ENCODE measurements at places on chromosomes 5 and 9.
A peak's percentile ranks its signal among the peaks of the same experiment; 100 is the strongest.

DNA sequence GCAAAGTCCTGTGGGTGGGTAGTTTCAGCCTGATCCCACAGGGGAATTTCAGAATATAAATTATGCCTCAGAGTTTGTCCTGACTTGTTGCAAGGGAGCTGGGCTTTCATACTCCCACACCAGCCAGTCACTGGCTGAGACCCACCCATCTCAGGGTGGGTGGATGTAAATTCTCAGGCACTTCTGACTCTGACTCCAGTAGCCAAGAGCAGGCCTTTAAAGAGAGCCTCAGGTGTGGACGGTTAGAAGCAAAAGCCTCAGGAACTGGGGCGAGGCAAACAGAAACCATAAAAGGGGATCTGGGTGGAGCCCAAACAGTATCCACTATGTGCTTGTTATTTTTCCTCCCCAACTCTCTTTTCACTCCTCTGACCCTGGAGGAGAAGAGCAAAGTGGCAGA lies 28.6 kb upstream of the FBXW11 start:
- no peak for DNase-seq

DNA sequence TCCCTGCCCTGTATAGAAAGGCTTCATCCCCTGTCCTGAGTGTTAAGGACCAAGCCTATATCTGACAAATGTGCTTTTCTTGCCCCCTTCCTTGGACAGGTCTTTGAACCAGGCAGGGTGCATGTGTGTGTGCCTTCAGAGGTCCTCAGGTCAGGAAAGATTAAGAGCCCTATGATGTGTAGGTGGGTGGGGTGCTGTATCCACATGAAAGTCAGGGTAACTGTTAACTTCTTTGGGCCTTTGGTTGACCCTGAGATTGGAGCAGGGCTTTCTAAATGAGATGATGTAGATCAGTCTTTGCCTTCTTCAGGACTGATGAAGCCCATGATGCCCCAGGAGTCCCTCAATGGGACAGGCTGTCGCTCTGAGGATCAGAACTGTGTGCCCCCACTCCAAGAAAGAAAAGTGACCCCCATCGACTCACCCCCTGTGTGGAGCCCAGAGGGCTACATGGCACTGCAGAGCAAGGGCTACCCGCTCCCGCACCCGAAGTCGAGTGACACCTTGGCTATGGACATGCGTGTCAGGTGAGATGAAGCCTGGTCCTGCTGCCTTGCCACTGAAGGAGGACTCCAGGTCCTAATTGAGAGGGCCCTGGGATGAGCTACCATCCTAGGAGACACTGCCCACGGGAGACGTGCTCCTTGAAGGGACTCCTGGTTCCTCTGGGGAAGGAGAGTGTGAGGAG lies 29.4 kb upstream of the POMT1 start:
- DNase-seq = no peak

DNA sequence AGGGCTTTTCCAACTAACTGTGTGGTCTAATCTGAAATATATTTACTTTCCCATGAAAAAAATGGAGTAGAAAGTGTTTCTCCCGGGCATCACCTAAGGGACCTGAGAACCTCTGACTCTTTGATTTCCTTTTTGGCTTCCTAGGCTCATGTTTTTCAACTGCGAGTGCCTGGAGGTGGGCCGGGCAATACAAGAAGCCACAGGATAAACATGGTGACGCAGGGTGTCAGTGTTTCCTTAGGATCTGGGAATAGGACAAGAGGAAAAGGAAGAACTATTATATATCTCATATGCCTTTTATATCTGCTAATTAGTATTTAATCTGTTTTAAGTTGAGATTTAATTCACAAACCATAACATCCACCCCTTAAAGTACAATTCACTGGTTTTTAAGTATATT lies 11.4 kb upstream of the LECT2 start:
- no peak for DNase-seq

DNA sequence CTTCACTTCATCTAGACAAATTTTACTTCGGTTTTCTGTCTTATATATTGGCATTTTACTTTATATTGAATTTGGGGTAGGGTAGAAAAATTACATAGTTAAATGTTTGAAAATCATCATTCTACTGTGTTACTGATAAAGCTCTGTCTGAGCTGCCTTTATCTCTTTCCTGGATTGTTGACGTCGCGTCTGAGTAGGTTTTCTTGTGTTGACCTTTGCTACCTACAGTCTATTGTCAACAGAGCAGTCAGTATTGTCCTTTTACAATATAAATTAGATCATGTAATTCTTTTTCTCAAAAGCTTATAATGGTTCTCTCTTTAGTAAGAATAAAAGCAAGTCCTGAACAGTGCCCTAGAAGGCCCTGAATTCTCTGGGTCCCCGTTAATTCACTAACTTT lies 128.2 kb downstream of the HACD4 start:
- no peak for DNase-seq

DNA sequence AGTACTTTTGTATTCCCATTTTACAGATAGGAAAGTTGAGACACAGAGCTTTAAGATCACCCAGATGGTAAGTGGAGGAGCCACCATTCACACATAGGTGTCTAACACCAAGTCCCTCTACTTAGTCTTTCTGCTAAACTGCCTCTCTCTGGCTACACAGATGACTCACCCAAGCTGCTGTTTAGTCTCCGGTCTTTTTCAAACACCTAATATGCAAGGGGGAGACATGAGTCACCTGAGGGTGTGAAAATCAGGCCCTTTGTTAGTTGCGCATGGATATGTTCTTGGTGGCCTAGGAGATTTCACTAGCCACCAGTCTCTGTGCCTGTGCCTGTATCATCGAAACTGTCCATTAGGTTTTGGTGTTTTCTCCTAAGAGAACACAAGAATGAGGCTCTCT lies 117.8 kb downstream of the MAST4 start:
- no peak for DNase-seq

GRCh38 chr5:146633323-146633764 lies 117.4 kb upstream of the GPR151 start:
- no peak for DNase-seq

DNA sequence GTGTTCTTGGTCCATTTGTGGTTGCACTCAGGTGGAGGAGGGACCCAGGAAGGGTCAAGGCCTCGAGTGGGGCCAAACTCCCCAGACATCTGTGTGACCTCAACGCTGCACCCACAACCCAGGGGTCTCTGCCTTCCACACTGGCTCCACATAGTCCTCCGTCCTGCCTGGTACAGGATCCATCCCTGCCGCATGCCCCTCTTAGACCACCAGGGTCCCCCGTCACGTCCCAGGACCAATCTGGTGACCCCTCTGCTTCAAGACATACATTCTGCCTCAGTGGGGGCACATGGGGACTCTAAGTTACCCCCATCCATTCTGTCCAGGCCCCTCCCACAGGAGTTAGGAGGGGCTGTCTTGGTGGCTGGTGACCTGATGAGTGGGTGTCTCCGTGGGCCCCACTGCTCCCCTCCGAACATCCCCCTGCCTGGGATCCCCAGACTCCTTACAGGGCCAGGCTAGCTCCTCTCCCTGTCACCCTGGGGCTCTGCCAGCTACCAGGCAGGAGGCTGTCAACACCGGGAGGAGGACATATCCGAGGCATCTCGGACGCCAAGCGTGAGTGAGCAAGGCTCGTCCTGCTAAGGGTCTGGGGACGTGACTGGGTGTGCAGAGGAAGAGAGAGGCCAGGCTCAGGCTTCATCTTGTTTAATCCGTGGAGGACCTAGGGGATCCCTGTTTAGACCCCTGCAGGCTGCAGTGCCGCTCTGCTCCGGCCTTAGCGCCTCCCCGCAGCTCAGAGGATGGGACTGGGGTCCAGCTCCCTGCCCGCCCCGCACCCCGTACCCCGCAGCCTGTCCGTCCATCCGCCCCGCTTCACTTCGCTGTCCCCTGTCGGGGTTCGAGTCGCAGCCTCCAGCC lies 32.3 kb downstream of the TSPAN17 start:
- no peak for DNase-seq

- DNase-seq = no peak
Observed at GRCh38 chr5:54387659-54388232, 67.8 kb upstream of the HSPB3 start.

DNA sequence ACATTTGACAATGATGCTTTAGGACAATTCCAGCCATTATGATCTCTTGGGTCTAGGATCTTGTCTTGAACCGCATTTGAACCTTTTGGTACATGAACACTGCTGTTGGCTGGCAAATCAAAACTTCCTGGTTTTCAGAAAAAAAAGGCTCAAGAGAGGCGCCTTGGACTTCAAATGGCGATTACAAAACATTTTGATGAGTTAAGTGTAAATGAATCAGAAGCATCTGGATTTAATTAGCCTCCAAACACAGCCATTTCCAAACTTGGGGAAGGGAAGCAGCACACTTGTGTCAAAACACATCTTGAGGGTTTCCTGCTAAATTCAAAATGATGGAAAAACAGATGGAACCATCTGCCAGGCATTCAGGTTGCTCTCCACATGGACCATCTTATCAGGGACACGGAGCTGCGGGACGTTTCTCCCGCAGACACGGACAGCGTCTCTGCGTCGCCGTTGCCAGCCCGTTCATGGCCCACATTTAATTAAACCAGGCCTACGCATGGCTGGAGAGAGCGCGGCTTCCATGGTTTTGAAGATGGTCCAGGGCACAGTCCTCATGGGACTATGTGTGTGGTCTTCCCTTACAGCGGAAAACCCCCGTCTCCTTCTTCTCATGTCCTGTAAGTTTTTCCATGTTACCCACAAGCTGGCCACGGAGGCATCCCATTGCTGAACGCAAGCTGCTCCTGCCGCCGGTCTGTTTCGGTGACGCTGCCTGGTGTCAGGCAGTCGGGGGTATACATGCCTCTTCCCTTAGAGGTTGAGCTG lies 55.8 kb upstream of the PTCH1 start:
- no peak for DNase-seq

- DNase-seq = no peak
Observed at GRCh38 chr9:23255346-23255745, 570.7 kb downstream of the ELAVL2 start.

- peak; percentile 72 for DNase-seq
Observed at GRCh38 chr9:19405771-19406170, 3.0 kb upstream of the ACER2 start.

- DNase-seq = no peak
Observed at GRCh38 chr5:14252793-14253192, 109.7 kb downstream of the TRIO start.

DNA sequence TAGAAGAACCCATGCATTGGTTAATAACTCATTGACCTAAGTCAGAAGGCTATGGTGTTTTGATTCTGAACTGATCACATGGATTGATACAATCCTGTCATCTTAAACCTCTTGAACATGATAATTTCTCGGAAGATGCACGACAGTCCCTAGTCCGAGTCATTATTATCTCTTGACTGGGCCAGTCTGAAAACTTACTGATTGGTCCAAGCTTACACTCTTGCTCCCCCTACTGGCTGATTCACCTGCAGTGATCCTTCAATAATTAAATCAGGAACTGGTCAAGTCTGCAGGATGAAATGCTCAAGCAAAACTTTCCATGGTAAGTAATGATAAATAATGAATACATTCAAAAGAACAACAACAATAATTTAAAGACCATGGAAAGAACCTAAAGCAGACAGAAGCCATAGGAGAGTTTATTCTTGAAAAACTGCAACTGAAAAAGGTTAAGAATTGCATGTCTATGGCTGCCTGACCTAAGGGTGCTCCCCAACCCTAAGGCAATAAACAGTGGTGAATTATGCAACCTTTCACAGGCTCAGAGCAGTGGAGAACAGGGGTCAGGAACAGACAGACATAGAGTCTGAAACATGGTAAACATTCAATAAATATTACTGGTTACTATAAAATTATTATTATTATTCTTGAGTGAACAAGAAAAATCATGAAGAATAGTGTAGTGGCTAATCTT lies 79.3 kb downstream of the BRINP1 start:
- DNase-seq = peak; percentile 82

DNA sequence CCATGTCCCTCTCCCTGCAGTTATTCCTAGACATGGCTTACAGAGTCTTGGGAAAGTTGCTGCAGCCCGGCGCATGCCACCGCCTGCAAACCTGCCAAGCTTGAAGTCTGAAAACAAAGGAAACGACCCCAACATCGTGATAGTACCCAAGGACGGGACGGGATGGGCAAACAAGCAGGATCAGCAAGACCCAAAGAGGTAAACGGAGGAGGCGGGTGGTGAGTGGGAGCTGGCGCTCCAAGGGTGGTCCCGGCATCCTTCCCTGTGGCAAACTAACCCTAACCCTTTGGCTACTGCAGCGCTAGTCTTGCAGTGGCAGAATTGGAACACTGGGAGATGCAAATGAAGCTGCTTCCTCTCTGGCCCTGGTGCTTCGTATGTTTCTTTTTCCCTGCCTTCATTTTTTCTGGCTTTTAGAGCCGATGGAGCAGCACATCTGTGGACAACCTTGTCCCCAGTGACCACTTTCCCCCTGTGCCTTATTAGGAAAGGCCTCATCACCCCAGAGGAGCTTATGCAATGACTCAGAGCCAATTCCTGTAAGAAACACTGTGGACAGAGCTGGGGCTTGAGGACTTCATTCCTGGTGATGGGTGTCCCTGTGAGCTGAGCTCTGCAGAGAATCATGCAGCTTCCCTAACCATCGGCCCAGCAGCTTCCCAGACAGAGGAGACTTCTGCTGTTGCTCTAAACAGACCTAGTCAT lies 38.9 kb downstream of the PRRC2B start:
- no peak for DNase-seq

GRCh38 chr5:147396070-147396823 lies 113.6 kb downstream of the DPYSL3 start:
- DNase-seq = no peak

GRCh38 chr9:111301195-111301594 lies 28.8 kb downstream of the OR2K2 start:
- DNase-seq = no peak

GRCh38 chr5:150153957-150154617 lies 1.6 kb downstream of the PDGFRB start:
- peak; percentile 2 for DNase-seq

DNA sequence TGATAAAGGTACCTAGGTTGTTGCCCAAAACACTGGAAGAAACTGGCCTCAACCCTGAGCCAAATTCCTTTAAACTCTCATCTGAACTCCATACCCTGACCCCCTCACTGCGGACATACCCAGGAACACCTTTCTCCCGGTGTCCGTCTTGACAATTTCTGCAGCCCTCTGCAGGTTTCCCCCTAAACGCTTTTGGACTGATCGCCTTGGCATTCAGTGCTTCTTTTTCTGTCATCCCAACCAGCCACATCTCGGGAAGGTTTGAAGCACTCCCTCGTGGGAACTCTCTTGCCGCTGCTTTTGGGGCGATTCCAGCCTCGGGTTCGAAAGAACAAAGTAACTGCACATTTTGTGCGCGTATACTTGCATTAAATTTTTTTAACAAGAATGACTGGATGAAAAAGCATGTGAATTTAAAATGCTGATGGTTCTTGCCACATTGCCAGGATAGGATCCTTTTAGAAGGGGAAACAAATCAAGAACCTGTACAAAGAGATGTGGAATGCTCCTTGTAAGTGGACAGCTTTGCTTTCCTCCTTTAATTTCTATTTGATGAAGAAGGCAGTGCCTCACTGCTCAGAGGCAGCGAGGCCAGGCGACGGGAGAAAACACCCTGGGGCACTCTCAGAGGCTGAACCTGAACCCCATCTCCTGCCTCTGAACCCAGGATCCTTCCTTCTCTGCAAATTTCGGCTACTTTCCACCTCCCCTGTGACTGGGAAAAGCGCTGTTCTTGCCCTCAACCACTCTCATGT lies 615 bp downstream of the PSMD5 start:
- DNase-seq = no peak

- no peak for DNase-seq
Observed at GRCh38 chr9:108411632-108412031, 444.2 kb downstream of the ACTL7B start.

GRCh38 chr5:146716636-146717035 lies 161.9 kb downstream of the PPP2R2B start:
- no peak for DNase-seq

GRCh38 chr9:23823269-23823668 lies 2.8 kb downstream of the ELAVL2 start:
- no peak for DNase-seq

- DNase-seq = no peak
Observed at GRCh38 chr9:128293091-128293490, 17.0 kb downstream of the SWI5 start.

GRCh38 chr9:121844098-121844497 lies 192.7 kb downstream of the DAB2IP start:
- DNase-seq = no peak
